Effector memory CD4-positive, alpha-beta T cell (primary cell): ENCODE measurements at places on chromosomes 12 and 14.

GRCh38 chr12:124024263-124024678 is 51.3 kb downstream of the ZNF664 start:
- no peak for DNase-seq

- DNase-seq = no peak
These were observed 282.3 kb upstream of the PRICKLE1 start for GRCh38 chr12:42871816-42872215.

DNA sequence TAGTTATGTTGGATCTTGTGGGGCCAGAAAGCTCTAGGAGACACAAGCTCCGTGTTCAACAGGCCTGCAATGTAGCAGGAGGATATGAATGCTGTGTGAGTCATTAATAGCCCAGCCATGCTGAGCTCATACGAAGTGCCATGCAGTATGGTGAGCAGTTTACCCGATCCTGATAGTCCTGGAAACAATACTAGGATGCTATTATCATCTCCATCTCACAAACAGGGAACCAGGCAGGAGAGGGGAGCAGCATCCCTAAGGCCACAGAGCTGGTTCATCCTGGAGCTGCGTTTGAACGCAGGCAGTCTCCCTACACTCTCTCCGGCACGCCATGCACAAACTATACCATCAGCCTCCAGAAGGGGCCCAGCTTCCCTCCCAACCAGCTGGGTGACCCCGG is 20.5 kb downstream of the TTC7B start:
- DNase-seq = no peak

- DNase-seq = no peak
These were observed 164.0 kb upstream of the PZP start for GRCh38 chr12:9372202-9372601.

- no peak for DNase-seq
These were observed 84.4 kb upstream of the CISTR start for GRCh38 chr12:53836119-53836655.

- no peak for DNase-seq
These were observed 156.8 kb upstream of the ALG10B start for GRCh38 chr12:38159591-38160317.

DNA sequence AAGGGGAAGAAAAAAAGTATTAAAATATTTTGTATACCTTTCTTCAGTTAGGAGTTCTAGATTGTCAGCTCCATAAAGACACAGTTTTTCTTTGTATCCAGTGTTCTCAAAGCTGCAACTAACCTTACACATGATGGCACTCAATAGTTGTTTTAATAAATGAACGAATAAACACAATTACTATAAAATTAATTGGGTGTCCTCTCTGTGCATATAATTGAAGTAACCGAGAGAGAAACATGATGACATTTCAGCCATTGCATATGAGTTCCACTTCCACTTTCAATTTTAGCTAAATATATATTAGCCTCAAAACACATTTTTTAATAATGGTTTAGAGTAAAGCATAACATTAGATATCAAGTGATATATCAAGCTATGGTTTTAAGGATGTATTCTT is 671.2 kb downstream of the LRFN5 start:
- no peak for DNase-seq

- no peak for DNase-seq
These were observed 21.0 kb downstream of the PIGH start for GRCh38 chr14:67579040-67579439.

DNA sequence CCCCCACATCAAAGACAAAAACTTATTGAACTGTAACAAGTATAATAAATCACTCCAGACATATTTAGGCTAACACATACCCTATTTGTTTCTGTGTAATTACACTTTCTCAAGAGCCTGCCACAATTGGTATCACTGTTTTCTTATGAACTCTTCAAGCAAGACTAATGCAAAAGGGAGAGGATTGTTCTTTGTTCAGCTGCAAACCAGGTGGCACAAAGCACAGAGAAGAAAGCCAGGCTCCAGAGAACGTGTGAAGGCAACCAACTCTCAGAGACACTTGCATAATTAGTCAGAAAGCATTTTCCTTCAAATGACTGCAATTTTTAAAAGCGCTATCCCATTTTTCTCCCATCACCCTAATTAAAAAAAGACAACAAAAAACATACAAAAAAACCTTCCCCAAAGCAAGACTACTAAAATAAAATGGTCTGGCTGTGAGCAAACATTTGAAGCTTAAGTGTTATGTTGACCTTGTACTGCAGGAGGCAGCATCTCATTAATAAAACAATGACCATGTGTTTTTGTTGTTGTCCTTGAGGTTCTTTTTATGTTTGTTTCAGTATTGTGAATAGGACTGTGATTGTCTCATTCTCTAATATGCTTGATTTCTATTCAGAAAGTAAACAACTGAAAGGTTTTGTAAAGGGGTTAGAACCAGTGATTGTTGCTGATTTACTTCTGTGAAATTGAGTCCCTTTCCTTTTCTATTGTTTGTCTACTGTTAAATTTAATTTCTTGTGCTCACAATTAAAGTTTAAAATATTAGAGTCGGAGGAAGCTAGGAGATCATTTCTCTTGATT is 452.7 kb upstream of the PDE3A start:
- DNase-seq = no peak

DNA sequence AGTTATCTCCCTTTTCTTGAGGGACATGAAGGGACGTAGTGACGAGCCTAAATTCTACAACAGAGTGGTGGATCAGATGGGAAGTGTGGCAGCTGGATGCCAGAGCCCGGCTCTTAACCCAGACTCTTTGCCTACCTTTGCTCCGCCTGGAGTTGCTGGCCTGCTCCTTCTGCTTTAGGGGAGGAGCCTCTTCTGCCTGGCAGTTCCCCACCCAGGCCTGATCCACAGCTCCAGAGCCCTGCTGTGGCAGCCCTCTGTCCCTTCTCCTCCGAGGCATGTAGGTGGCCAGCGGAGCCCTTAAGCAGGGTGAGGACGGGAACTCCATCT is 2.3 kb upstream of the PRPH start:
- no peak for DNase-seq

GRCh38 chr14:55458800-55459515 is 18.5 kb upstream of the TBPL2 start:
- DNase-seq = no peak

- no peak for DNase-seq
These were observed 153.2 kb downstream of the CCER1 start for GRCh38 chr12:90801776-90802175.

DNA sequence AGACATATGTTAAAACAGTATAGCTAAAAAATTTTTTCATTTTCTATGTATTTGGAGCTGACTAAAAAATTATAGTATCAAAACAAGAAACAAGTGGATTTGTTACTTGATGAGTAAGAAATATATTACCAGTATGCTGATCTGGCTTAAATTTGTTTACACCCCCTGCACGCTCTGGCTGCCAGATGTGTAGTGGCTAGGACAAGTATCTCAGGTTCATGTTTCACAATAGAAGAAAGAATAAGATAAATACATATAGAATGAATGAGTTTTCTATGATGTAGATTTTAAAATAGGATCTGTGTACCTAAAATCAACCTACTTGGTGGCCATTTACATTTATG is 13.1 kb downstream of the NAA30 start:
- DNase-seq = no peak

DNA sequence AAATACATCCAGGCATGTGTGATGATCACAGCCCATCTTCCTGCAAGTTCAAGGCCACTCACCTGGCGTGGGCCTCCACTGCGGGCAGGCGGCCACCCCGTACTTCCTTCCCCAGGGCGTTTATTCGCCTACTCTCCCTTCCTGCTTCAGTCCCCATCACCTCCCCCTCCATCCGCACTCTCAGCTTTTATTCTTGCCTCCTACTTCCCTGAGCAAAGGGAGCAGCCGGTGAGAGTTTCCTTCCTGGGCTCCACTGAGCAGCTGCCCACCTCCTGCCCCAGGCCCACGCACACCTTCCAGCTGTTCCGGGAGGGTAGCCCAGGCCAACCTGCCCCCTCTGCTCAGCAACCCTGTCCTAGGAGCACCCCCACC is 4.1 kb downstream of the CYP46A1 start:
- DNase-seq = no peak

- DNase-seq = no peak
These were observed 34.3 kb downstream of the NOPCHAP1 start for GRCh38 chr12:105020241-105020962.

- DNase-seq = no peak
These were observed 15.1 kb upstream of the NEK9 start for GRCh38 chr14:75141967-75142366.

DNA sequence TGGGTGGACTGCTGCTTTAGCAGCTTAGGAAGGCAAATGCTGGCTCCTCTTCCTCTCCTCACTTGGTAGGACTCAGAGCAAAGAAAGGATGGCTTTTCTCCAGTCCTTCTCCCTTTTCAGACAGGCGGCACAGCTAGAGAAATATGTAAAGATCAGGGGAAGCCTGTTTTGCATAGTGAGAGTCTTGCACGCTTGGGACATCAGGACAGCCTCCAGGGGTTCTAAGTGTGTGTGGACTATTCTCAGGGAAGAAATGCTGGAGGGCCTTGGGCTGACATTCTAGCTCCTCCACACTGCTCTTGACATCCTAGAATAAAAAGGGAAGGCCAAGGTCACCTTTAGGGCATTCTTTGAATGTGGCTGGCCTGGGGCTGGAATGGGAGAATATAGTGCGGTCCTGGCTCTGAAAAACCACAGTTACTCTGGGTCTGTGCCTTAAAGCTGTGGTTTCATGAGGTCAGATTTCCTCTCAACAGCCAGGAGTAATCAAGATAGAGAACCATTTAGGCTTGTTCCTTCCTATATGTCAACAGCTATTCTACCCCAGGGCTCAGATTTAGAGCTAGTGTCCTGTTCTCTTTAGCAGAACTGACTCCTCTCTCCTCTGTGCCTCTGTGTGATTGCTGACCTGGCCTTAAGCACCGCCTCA is 24.3 kb downstream of the CMA1 start:
- DNase-seq = no peak

- no peak for DNase-seq
These were observed 19.1 kb upstream of the DNAH10 start for GRCh38 chr12:123743002-123743401.

DNA sequence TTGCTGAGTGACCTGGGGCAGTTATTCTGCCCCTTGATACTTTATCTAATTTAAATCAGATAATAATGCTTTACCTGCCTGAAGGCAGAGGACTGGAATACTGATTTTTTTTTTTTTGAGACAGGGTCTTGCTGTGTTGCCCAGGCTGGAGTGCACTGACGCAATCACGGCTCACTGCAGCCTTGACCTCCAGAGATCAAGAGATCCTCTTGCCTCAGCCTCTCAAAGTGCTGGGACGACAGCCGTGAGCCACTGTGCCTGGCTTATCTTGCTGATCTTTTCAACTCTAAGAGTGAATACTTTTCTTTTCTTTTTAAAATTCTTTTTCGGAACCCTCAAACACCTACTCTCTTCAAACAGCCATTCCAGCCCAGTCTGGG is 699 bp upstream of the B4GALNT3 start:
- DNase-seq = no peak

GRCh38 chr12:124380796-124381455 is 86.0 kb downstream of the RFLNA start:
- DNase-seq = no peak

- DNase-seq = no peak
These were observed 2.5 kb upstream of the ACTN1 start for GRCh38 chr14:68981539-68981976.

- DNase-seq = no peak
These were observed 43.0 kb downstream of the PDE3A start for GRCh38 chr12:20411345-20411744.

GRCh38 chr14:28966416-28967233 is 200.0 kb downstream of the FOXG1 start:
- DNase-seq = no peak

GRCh38 chr12:108106599-108106998 is 22.5 kb upstream of the WSCD2 start:
- DNase-seq = no peak

DNA sequence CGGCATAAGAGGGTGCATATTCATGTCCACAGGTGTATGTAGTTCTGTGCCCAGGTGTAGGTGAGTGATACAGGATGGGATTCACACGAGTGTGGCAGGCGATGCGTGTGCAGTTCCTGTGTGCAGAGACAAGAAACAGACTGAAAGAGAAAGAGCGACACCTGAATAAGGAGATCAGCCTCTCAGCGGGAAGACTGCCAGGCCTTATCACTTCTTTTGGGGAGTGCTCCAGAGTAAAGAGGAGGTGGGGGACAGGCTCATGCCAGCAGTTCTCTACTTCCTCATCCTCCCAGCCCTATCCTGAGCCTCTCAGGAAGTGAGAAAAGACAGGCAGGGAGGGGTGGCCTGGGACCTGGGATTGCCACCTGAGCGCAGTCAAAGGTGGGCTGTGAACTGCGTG is 2.8 kb downstream of the PSMB11 start:
- DNase-seq = no peak

DNA sequence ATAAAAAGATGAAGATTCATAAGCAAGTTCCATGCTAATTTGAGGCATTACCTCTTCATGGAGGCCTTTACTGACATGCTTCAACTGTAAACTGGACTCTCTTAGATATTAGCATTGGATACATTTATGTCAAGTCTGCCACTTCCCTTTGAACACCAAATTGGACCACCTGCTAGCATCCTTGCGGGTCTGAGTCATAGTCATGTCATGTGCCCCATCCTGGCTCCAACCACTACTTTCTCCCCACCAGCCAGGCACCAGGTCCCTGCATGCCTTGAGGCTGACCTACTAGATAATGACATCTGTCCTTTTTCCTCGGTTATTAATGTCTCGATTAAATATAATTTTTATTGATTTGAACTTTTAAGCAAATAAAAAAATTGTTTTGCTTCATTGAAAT is 32.9 kb upstream of the EEA1 start:
- DNase-seq = no peak

- DNase-seq = no peak
These were observed 11.3 kb downstream of the PRKCH start for GRCh38 chr14:61332658-61333029.

GRCh38 chr12:80655751-80656150 is 51.7 kb upstream of the MYF6 start:
- DNase-seq = no peak

GRCh38 chr14:94904636-94905035 is 134.7 kb upstream of the GSC start:
- DNase-seq = no peak

- DNase-seq = no peak
These were observed 5.5 kb downstream of the ERP29 start for GRCh38 chr12:112018571-112019237.

GRCh38 chr12:510071-510825 is 50.5 kb downstream of the B4GALNT3 start:
- DNase-seq = no peak

DNA sequence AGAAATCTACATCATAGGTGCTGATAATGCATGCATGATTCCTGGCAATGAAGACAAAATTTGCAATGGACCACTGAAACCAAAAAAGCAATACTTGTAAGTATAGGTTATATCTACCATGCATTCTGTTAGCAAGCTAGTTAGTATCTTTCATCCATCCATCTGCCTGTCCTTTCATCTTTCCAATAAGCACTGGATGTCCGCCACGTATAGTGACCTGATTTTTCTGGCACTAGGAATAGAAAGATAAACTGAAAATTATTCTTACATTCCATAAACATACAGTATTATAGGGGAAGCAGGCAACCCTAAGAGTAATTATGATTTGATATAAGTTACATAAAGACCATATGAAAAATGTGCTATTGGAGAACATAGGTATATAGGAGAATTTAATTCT is 87.2 kb upstream of the MYF6 start:
- no peak for DNase-seq

GRCh38 chr14:101973356-101973755 is 9.0 kb downstream of the DYNC1H1 start:
- no peak for DNase-seq

- DNase-seq = no peak
These were observed 95.3 kb downstream of the BICD1 start for GRCh38 chr12:32201976-32202375.
